ENCODE measurements at places on chromosomes 7 and 10.

DNA sequence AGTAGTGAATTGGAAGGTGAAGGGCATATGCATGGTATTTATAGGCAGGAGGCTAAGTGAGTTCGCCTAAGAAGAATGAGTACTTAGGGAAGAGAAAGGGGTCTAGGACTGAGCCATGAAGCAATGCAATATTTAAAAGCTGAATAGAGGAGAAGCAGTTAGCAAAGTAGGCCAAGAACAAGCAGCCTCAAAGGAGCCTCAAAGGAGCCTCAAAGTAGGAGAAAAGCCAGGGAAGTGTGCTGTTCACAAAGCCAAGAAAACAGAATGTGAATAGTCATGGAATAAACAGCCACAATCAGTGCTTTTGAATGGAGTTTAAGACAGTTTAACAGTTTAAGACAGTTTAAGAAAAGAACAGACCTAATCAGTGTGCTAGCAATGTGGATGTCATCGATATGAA lies 762.0 kb downstream of the SORCS1 start:
- DNase-seq: no peak

GRCh38 chr10:34002896-34003295 lies 668.4 kb upstream of the NRP1 start:
- no peak for DNase-seq

- DNase-seq: no peak
Observed at GRCh38 chr7:116553168-116553964, 28.5 kb downstream of the CAV1 start.

- no peak for DNase-seq
Observed at GRCh38 chr10:85611746-85612377, 754.7 kb downstream of the GRID1 start.
